ENCODE measurements at places on chromosomes 3 and 15.

DNA sequence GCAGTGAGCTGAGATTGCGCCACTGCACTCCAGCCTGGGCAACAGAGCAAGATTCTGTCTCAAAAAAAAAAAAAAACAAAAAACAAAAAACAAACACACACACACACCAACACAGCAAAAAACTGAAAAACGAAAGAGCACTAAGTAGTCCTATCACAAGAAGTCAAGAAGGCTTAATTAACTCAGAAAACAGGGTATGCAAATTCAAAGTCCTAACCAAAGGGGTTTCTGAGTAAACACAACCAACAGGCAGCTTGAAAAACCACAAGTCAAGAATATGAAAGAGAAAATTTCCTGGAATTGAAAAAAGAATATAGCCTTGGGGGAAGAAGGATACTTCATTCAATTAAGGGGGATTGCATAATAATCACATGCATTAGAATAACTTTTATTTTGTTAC, 37.7 kb upstream of the PARP14 start:
- no peak for DNase-seq

GRCh38 chr3:139198929-139199328, 144.9 kb upstream of the MRPS22 start:
- no peak for DNase-seq

DNA sequence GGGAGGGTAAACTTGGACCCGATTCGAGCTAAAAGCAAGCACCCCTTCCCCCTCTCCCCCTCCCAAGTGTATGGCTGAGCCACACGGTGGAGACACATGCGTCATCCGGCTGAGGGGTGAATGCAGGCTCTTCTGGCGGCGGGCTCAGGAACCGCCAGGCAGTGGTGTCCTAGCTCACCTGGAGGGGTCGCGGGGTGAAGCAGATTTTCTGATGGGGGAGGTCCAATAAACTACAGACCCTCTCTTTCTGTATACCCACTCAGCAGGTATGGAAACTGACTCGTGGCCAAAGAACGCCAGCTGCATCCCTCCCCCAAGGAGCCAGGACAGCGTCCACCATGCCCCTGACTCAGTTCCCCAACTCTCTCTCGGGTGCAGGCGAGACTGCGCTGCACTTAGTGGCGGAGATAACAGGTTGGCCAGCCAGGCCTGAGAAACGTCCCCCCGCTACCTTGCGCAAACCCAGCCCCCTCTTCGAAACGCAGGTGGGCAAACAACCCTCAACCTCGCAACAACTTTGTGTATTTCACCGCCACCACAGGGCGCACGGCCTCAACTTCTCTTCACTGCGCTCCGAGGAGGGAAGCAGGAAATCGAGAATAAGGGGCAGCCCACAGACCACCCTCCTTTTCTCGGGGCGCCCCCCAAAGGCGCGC, 1.3 kb downstream of the MAGI1 start:
- DNase-seq: peak; percentile 60

GRCh38 chr3:13824521-13825310, 55.2 kb downstream of the WNT7A start:
- DNase-seq: no peak

DNA sequence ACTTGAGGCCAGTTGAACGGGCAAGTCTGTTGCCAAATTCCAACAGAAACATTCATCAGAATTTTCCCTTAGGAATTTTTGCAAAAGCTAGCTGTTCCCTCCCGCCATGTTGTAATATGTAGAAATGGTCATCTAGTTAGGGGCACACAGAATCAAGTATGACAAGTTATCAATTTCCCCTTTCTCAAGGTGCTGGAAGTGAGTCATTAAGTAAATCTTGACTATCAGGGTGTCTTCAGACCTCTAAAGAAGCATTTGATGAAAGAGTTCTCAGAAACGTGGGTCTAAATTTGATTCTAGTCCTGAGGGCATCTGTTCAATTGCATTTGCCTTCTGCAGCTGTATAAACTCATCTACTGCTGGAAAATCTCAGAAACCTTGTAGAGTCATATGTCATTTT, 123.4 kb upstream of the FRMD4B start:
- no peak for DNase-seq

- no peak for DNase-seq
Measured at GRCh38 chr3:141060327-141060726, 9.2 kb downstream of the SPSB4 start.

GRCh38 chr15:45253330-45253729, 1.3 kb downstream of the SLC28A2 start:
- no peak for DNase-seq
